ENCODE measurements at places on chromosomes 4 and X. TPM values are rescaled to one million over a fixed set of nuclear protein-coding genes. Genes with fewer than 3 reads are reported as not detected.

GRCh38 chr4:108834835-108835384, 72.1 kb upstream of the ETNPPL start:
- H3K4me3 ChIP-seq = no peak overlapping the region
- DNase-seq = no peak
- H3K27me3 ChIP-seq = peaks cover 16% of the 10 kb centered on the region
- no peaks in the 10 kb centered on the region for H3K36me3 ChIP-seq
- H3K27ac ChIP-seq = no peak overlapping the region
- no peaks in the 10 kb centered on the region for H3K4me1 ChIP-seq

- H3K36me3 ChIP-seq = no peaks in the 10 kb centered on the region
- no peak for DNase-seq
- no peak overlapping the region for H3K4me3 ChIP-seq
- no peaks in the 10 kb centered on the region for H3K27me3 ChIP-seq
- no peaks in the 10 kb centered on the region for H3K4me1 ChIP-seq
These were observed 80.5 kb downstream of the TBC1D9 start for GRCh38 chr4:140675599-140676231.

DNA sequence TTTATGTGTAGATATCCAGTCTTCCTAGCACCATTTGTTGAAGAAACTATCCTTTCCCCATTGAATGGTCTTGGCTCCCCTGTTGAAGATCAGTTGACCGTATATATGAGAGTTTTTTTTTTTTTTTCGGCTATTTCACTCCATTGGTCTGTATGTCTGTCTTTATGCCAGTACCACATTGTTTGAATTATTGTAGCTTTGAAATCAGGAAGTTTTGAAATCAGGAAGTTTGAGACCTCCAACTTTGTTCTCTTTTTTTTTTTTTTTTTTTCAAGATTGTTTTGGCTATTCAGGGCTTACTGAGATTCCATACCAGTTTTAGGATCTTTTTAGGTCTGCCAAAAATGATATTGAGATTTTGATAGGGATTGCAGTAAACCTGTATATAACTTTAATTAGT, 4.3 kb upstream of the SCD5 start:
- H3K4me1 ChIP-seq = peaks cover 9% of the 10 kb centered on the region
- H3K36me3 ChIP-seq = no peaks in the 10 kb centered on the region
- H3K27ac ChIP-seq = no peak overlapping the region
- no peak overlapping the region for H3K4me3 ChIP-seq

DNA sequence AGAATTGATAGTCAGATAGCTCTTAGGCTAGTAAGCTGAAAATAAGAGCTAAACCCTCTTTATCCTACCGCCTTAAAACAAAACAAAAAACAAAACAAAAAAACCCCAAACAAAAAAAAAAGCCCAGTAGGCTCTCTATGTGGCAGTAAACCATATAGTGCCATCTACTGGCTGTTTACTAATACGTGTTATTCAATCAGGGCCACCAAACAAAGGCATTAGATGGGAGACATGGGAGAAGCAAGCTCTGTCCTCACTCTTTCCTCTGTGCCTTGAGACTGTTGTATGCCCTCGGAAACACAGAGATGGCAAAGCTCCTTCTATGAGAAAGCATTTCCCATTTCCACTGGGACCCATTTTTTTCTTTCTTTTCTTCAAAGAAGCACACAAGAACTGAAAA, 148.8 kb upstream of the MID1 start:
- no peak overlapping the region for H3K4me3 ChIP-seq
- H3K4me1 ChIP-seq = no peaks in the 10 kb centered on the region
- no peaks in the 10 kb centered on the region for H3K36me3 ChIP-seq
- no peak for DNase-seq

- no peak overlapping the region for H3K27ac ChIP-seq
- no peaks in the 10 kb centered on the region for H3K4me1 ChIP-seq
- no peak for DNase-seq
- H3K4me3 ChIP-seq = no peak overlapping the region
These were observed 83.1 kb upstream of the ARSJ start for GRCh38 chr4:114062499-114062898.

The DCLK2 gene
- total RNA-seq = 6.1 TPM

The RAB39B gene
- total RNA-seq = 2.1 TPM

DNA sequence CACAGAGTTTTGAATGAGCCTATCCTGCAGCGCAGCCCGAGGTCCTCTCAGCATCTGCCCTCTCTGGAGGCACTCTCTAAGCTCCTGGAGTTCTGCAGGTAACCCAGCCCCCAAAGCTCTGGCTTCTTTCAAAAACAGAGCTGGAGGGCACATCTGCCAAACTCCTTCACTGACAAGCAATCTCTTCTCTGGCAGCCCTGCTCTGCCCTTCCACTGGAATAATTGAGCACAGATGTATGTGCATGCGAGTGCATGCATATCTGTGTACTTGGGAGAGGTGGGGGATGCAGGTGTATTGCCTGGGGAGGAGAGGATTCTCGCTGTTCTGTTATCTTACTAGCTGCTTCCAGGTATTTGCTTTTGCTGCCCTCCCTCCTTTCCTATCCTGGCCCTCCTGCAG, 22.2 kb upstream of the PLP1 start:
- peaks cover 8% of the 10 kb centered on the region for H3K27me3 ChIP-seq
- H3K36me3 ChIP-seq = no peaks in the 10 kb centered on the region
- no peak overlapping the region for H3K27ac ChIP-seq
- no peaks in the 10 kb centered on the region for H3K4me1 ChIP-seq
- H3K4me3 ChIP-seq = no peak overlapping the region

GRCh38 chr4:31040106-31040505, 319.9 kb downstream of the PCDH7 start:
- H3K27ac ChIP-seq = no peak overlapping the region
- no peaks in the 10 kb centered on the region for H3K27me3 ChIP-seq
- no peak overlapping the region for H3K4me3 ChIP-seq

The APEX2 gene
- total RNA-seq = 15.3 TPM

DNA sequence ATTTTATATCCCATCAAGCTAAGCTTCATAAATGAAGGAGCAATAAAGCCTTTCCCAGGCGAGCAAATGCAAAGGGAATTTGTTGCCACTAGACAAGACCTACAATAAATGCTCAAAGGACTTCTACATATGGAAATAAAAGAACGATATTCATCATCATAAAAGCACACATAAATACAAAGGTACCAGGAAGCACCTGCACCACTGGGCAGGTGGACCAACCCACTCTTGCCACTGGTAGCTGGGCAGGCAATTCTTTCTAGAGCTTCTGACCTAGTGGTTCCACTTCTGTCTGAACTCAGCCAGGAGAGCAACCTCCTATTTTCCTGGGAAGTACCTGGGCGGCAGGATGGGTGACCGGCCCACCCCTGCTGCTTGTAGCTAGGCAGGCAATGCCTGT, 237.2 kb upstream of the ITM2A start:
- no peak overlapping the region for H3K27ac ChIP-seq
- H3K36me3 ChIP-seq = no peaks in the 10 kb centered on the region
- H3K27me3 ChIP-seq = peaks cover 15% of the 10 kb centered on the region

DNA sequence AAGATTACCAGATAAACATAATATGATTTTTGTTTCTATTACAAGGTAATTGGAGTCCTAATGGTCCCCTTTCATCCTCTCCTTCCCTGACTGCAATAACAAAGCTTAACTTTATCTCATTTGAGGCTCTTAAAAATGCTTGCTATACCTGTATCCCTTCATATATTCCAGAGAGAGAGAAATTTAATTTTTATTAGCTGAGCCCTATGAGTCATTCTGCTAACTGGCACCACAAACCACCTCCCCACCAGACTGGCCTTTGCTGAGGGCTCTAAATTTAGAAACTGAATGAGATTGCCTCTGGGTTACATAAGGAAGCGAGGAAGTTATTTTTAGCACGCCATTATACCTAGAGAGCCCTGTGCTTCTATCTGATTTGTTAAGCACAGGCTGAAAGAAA, 27.4 kb downstream of the CBLL2 start:
- no peak overlapping the region for H3K4me3 ChIP-seq
- peak; percentile 42 for DNase-seq
- H3K27ac ChIP-seq = no peak overlapping the region
- no peaks in the 10 kb centered on the region for H3K4me1 ChIP-seq

DNA sequence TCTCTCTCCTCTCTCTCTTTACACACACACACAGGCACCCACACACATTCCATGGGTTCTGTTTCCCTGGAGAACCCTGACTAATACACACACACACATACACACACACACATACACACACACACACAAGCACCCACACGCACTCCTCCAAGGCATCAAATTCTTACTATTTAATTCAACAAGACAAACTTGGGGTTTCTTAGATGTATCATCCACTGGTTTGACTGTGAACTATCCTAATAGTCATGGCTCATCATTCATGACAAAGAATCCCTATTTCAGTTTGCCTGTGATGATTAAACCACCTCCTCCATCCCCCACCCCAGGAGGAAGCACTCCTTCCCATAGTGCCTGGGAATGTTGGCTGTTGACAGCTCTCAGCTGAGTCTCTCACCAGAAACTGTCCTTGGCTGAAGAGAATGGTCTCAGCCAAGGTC, 98.2 kb downstream of the USP46 start:
- no peak overlapping the region for H3K27ac ChIP-seq
- DNase-seq = no peak
- H3K27me3 ChIP-seq = no peaks in the 10 kb centered on the region
- no peaks in the 10 kb centered on the region for H3K4me1 ChIP-seq
- no peak overlapping the region for H3K4me3 ChIP-seq

GRCh38 chrX:6574762-6575161, 39.8 kb upstream of the VCX3A start:
- no peak overlapping the region for H3K27ac ChIP-seq
- no peaks in the 10 kb centered on the region for H3K36me3 ChIP-seq
- no peak for DNase-seq
- no peaks in the 10 kb centered on the region for H3K27me3 ChIP-seq
- no peaks in the 10 kb centered on the region for H3K4me1 ChIP-seq
- no peak overlapping the region for H3K4me3 ChIP-seq

- H3K27ac ChIP-seq = peak overlapping the region; percentile 15
- H3K4me3 ChIP-seq = no peak overlapping the region
- peak; percentile 2 for DNase-seq
- H3K4me1 ChIP-seq = peaks cover 10% of the 10 kb centered on the region
- H3K36me3 ChIP-seq = no peaks in the 10 kb centered on the region
- no peaks in the 10 kb centered on the region for H3K27me3 ChIP-seq
These were observed 73.1 kb downstream of the ADGRL3 start for GRCh38 chr4:61273233-61273632.
